ENCODE measurements at places on chromosomes 3 and 15.

DNA sequence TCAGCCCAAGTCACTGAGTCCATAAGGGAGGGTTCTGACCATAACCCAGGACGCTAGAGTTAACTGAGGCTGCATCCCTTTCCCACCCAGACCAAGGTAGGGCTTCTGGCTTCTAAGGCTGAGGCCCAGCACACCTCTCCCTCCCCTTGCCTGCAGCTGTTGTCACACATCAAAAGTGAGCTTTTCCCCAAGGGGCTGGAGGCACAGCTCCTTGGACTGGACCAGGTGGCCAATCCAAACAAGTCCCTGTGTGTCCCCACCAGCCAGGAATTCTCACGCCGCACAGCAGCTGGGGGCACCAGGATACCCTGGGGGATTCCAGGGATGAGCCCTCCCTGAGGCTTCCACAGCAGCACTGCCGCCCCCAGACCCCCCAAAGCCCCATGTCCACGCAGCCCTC is 22.3 kb upstream of the ISLR2 start:
- no peak for DNase-seq

- DNase-seq = no peak
These were observed 53.5 kb upstream of the CCDC54 start for GRCh38 chr3:107323723-107324122.

GRCh38 chr15:41018534-41018933 is 65.3 kb downstream of the CHAC1 start:
- no peak for DNase-seq

DNA sequence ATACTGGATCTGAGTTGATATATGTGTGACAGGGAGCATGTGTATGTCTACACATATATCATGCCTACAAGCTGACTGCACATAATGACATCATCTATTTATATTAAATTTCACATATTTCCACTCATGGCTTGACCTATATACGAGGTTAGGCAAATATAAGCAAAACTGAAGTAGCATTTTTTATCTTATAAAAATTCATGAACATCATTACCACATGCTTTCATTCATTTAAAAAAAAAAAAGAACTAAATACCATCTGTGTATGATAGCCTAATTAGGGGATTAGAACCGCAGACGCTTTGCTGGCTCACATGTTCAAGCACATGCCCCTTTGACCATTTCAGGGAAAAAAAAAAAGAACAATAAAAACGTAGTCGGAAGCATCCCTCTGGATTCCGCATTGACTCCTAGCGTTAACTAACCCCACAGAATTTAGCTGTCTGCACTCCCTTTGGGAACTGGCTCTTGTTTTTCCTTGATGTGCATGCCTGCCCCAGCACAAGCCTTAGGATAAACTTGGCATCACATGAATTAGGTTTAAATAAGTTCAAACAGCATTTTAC is 888.4 kb downstream of the ROBO1 start:
- no peak for DNase-seq

- no peak for DNase-seq
These were observed 256.0 kb upstream of the TRIM42 start for GRCh38 chr3:140421884-140422283.

- no peak for DNase-seq
These were observed 16.8 kb downstream of the PLA2G4F start for GRCh38 chr15:42139596-42139995.

GRCh38 chr3:37737134-37737533 is 124.5 kb upstream of the CTDSPL start:
- no peak for DNase-seq

GRCh38 chr3:115409596-115409995 is 213.7 kb upstream of the GAP43 start:
- DNase-seq = no peak

DNA sequence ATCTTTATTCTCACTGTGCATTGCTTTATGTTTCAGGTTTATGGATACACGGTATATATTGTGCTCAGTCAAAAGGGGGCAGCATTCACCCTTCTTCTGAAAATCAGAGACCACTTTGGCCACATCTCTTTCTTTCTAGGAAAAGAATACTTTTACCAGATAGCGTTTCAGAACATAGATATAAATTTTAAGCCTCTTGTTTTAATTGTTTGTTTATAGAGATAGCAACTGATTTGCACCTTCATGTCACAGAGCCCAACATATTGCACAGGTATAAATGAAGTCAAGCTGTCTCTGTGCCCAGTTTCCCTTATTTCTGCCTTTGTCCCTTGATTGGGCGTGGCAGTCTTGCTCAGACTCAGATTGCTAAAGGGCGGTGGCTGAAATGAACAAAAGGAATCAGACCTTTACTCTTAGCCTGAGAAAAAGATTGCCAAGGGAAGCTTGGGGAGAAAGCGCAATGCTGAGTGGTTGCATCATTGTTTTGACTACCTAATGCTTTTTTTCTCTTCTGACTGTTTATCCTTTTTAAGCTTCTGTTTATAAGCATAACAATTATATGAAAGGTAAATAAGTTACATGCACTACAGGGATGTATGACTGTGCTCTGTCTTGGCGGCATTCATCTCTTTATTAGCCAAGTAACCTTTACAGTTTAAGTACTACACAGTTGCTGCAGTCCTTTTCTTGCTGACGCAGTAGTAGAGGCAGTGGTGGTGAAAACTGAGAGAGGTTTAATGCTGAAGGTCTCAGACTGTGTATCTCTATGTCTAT is 70.8 kb upstream of the ZBTB20 start:
- DNase-seq = peak; percentile 0

- no peak for DNase-seq
These were observed 38.0 kb downstream of the STAC start for GRCh38 chr3:36418296-36418695.

DNA sequence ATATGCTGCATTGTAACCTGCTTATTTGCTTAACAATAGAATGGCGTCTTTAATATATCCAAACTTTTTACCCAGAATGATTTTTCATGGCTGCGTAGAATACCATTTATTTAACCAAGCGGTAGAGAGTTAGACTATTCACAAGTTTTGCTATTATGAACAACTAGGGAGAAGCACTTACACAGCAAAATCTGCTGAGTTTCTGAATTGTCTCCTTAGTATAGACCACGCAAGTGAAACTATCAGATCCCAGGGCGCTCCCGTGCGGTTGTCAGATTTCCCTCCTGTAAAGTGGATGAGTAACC is 12.6 kb upstream of the ADPGK start:
- DNase-seq = no peak

DNA sequence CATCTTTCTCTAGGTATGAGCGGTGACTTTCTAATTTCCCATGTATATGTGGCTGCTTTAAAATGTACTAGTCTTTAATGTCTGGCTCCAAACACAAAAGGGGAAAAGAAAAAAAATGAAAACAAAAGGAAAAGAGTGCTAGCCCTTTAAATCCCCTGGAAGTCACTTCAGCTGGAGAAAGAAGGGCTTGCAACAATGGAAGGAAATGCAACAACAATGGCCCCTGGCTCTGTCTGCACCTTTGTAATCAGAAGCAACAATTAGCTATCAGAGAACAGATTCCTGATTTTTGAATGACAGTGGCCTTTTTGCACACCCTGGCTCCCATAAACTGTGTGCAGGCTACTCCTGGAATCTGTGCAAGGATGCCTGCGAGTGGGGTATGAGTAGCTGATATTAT is 591.2 kb downstream of the FHIT start:
- DNase-seq = no peak

- DNase-seq = no peak
These were observed 5.5 kb downstream of the GATA2 start for GRCh38 chr3:128487538-128487812.

DNA sequence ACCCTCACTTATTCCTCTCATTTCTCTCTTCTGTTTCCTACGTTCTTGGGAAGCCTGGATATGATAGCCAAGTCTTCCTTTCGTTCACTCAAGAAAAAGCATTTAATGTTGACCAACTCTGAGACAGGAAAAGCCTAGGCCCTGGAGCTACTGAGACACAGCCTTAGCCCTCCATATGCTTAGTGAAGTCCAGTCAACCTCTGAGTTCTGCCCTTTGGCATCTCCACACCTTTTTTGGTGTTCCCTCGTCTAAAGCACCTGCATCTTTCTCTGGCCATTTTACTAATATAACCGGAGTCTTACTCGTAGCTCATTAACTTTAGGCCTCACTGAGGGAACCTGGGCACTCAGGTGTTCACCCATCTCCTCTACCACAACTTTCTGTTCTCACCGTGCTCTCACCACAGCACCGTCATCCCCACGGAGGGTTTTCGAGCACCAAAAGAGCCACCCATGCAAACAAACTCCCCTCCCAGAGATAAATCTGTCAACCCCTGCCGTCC is 632 bp downstream of the MTHFS start:
- DNase-seq = no peak

GRCh38 chr3:42500091-42500490 is 2.4 kb upstream of the VIPR1 start:
- no peak for DNase-seq

DNA sequence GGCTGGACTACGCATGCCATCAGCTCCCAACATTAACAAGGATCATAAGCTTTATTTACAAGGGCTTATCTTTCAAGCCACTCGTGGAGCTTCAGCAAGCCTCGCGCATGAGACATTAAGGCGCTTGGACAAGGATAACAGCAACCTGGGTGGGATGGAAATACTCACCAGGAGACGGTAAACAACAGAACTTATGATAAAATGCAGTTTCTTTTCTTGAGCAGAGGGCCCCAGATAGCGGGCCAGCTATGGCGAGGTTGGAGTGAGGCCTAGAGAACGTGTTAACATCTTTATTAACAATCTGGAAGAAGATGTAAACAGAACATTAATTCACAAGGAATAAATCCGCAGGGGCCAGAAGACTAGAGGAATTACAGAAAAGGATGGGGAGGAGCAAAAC is 158.2 kb downstream of the NTRK3 start:
- no peak for DNase-seq

- DNase-seq = no peak
These were observed 367.9 kb downstream of the ZIC4 start for GRCh38 chr3:147038481-147038880.

DNA sequence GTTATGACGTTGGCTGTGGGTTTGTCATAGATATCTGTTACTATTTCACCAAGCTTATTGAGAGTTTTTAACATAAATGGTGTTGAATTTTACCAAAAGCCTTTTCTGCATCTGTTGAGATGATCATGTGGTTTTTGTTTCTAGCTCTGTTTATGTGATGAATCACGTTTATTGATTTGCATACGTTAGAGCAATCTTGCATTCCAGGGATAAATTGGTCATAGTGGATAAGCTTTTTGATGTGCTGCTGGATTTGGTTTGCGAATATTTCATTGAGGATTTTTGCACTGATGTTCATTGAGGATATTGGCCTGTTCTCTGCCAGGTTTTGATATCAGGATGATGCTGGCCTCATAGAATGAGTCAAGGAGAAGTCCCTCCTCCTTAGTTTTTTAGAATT is 117.8 kb downstream of the DOCK3 start:
- DNase-seq = no peak

DNA sequence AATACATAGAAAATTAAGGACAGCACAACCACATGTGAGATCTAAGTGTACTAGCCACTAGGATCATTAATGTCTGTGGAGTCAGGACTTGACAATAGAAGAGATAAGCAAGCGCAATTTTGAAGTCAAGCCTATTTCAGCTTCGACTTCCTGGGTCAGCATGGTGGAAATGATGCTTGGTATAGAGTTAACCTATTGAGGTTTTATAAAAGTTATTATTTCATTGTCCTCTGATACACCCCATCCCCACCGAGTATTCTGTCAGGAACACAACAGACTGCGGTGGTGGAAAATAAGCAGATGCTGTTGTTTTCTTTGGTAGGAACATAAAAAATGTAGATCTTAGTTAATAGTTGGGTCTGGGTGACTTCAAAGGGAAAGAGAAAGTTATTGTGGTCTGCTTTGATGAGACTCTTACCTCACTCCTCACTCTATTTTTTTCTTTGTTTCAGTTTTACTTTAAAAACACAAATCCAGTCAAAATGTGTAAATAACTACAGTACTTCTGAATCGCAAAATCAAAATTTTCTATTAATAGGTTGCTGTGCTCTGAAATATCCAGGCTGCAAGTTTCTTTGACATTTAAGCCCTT is 82.1 kb downstream of the IL5RA start:
- no peak for DNase-seq

GRCh38 chr3:42159706-42160472 is 68.7 kb downstream of the TRAK1 start:
- DNase-seq = no peak

GRCh38 chr3:50224639-50225038 is 11.4 kb upstream of the GNAI2 start:
- DNase-seq = no peak

DNA sequence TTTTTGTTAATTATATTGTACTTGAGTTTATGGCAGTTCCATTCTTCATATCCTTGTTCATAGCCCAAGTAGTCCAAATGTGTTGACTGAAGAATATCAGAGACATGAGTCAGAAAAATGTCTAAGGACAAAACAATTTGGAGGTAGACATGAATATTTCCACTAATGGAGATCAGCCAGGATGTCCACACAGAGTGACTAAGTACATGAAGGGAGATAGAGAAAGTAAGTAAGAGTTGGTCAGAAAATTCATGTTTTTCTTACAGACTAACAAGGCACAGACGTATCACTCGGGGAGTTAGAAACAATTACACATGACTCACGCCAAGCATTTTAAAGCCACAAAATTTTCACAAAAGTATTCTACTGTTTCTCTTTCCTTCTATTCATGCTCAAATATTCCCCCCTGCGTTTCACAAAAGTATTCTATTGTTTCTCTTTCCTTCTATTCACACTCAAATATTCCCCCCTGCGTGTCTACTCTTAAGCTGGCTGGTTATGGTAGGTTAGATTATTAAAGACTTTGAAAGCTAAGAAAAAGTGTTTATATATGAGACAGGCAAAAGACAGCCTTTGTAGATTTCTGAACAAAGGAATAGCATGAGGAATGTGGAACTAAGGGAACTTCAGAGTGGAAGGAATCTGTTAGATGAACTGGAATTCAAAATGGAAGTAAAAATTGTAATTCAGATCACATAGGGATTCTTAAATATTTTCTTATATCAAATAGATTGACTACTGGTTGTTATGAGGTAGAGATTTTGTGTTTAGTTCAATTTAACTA is 648.7 kb upstream of the CCDC54 start:
- no peak for DNase-seq

DNA sequence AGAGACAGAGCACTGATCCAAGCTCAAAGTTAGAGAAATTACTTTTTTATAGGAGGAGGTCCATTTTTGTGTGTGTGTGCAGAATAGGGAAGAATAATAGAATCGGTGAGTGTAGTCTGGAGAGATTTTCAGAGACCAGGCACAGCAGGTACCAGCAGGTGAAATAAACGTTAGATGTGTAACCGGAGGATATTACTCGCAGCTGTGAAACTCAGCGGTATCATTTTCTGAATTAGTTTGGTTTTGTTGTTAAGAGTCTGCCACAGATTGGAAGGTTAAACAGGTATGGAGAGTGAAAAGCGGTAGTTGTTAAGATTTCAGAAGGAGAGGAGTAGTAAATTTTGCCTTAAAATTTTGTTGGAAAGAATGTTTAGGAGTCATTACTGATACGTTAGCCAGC is 69.9 kb downstream of the RGMA start:
- DNase-seq = no peak

DNA sequence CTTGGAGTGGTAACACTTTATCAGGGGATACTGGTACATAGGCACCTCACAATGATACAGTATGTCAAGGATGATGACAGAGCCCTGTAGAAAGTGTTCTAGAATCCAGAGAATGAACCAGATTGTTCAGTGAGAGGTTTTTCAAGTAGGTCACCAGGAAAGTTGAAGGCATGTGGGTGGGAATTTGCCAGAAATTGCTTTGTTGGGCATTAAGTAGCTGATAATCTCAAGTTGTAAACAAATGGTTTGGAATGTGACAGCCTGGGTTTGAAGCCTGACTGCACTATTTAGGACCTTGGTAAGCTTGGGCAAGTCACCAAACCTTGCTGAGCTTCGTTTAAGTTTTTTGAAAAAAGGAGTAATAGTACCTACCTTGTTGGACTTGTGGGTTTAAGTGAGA is 12.5 kb downstream of the SLC35G2 start:
- no peak for DNase-seq

- DNase-seq = no peak
These were observed 44.0 kb downstream of the FGD5 start for GRCh38 chr3:14862661-14863230.

All from bone marrow (tissue), 2 donors.